ENCODE measurements at places on chromosomes 3 and 15.
A peak's percentile ranks its signal among the peaks of the same experiment; 100 is the strongest.

GRCh38 chr3:52614689-52615088 is 71.0 kb downstream of the PBRM1 start:
- no peak for DNase-seq

DNA sequence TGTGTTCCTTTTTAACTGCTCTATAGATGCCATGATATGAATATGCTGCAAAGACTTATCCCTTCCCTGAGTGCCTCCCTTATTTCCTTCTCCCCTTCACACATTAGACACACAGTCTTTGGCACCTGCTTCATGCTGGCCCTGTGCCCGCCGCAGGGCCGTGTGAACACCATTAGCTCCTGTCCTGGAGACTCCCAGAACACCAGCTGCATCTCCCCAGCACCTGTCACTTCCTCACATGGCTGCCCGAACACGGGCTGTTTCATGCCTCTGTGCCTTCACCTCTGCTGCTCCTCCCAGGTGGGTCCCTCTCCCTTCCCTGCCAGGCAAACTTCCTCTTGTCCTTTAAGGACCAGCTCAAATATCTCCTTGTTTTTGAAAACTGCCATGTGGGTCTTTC is 40.5 kb upstream of the SEC13 start:
- no peak for DNase-seq

- no peak for DNase-seq
Observed at GRCh38 chr15:78098131-78098755, 5.9 kb downstream of the SH2D7 start.

DNA sequence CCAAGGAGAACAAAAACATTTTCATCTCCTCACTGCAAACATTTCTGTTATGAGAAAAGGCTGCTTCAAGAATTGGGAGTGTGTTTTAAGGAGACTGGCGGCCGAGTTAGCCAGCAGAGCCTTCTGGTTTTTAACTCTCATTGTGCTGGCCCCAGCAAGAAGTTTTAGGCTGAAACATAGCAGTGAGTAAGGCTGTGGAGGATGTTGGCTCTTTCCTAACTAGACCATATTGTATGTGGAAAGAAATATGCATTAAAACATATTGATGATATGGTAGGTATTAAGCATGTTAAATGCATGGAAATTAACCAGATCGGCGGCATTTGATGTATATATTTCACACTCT is 90.7 kb downstream of the TIGIT start:
- no peak for DNase-seq

- peak; percentile 26 for DNase-seq
Observed at GRCh38 chr3:187368251-187369088, at the start of gene RTP4. RTP4 (plus strand) TSS chr3:187368385; CDS start chr3:187368442, 57 bp downstream.

DNA sequence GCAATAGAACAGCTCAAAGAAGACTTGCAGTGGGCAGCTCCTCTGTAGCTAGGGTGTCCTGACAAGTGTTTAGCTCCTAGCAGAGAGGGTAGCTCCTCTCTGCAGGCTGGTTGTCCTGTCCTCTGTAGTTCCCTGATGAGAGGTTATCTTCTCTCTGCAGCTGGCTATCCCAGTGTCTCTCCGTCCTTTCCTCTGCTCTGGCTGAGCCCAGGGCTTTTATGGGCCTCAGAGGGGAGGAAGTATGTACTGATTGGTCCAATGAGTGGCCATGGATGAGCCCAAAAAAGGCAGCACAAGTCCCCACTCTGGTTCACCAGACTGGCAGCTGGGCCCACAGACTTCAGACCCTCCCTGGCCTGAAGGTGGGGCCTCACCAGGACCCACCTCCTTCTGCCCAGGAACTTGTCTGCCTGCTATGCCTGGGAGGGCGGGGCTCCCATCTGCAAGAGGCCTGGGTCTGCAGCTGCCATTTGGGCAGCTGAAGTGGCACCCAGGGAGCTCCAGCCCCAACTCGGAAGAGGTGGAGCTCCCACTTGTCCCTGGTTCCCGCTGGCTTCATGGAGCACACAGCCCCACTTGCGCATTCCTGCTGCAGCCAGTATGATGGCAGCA is 27.2 kb upstream of the MEX3B start:
- no peak for DNase-seq

DNA sequence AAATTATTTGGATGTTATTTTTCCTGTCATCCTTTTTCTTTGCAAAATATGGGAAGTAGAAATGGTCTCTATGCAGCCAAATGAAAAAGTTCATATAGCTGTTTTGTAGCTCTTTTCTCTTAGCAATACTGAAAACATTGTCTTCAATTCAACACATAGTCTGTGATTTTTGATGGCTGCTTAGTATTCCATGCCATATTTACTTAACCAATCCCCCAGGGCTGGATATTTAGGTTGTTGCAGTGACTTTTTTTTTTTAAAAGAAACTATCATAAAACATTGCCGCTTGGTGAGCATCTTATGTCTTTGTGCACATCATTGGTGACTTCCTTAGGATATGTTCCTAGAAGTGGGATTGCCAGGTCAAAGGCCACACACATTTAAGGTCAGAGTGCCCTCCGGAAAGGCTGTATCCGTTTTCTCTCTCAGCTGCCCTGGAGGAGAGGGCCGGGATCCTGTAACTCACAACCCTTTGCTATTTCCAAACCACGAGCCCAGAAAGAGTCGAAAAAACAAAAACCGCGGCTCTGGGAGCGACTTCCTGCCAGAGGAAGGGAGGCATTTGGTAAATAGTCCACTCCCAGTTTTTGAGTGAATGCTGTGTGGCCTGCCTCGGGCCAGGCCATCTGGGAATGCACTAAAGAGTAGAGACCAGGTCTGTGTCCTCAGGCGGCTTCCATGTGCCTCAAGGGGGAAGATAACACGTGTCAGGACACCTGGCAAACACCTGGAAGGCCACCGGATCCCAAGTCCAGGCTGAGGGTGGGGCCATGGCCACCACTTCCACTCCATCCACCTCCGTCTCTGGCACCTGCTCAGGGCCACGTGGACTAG is 41.9 kb downstream of the SMAD6 start:
- DNase-seq = no peak

DNA sequence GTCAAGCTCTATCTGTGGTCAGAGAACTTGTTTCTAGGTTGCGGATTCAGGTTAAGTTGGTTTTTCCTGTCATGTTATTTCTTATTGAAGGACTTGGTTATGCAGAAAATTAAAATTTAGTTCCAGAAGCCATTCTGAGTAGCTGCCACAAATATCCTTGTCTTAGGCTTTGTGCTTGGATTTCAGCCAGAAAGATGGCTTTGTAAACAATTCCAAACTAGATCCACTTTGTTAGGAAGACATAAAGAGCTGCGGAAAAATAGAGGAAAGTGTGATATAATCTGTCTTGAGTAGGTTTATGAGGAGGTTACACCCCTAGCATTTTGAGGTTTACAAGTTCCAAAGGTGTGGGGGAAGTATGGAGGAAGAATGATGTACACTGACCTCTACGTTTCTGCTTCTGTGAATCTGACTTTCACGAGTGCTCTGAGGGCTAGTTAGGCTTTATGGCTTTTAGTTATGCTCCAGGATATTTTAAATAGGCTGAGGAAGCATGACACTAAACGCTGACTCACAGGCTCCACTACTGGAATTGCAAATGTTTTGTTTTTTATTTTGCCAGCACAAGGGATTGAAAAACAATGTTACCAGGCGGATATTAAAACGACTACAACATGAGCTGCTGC is 46.3 kb upstream of the UTS2B start:
- no peak for DNase-seq

GRCh38 chr3:21839592-21839991 is 88.6 kb upstream of the ZNF385D start:
- no peak for DNase-seq

- DNase-seq = no peak
Observed at GRCh38 chr3:161197855-161198850, 23.0 kb upstream of the NMD3 start.

GRCh38 chr15:91863621-91864255 is 10.2 kb downstream of the SLCO3A1 start:
- no peak for DNase-seq

GRCh38 chr15:73593304-73594074 is 39.7 kb downstream of the NPTN start:
- DNase-seq = no peak

- no peak for DNase-seq
Observed at GRCh38 chr15:47609693-47610092, 107.6 kb upstream of the SEMA6D start.

DNA sequence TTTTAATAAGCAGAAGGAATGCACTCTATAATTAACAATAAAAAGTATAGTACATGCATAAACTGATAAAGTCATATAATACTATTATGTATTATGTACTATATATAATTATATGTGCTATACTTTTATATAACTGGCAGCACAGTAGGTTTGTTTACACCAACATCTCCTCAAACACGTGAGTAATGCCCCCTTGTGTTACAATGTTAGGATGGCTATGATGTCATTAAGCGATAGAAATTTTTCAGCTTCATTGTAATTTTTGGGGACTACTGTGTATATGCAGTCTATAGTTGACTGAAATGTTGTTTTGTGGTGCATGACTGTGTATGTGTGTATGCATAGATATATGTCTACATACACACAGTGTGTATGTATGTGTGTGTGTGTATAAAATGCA is 100.6 kb downstream of the SLMAP start:
- no peak for DNase-seq

GRCh38 chr3:106381939-106382335 is 513.1 kb upstream of the CBLB start:
- DNase-seq = no peak

DNA sequence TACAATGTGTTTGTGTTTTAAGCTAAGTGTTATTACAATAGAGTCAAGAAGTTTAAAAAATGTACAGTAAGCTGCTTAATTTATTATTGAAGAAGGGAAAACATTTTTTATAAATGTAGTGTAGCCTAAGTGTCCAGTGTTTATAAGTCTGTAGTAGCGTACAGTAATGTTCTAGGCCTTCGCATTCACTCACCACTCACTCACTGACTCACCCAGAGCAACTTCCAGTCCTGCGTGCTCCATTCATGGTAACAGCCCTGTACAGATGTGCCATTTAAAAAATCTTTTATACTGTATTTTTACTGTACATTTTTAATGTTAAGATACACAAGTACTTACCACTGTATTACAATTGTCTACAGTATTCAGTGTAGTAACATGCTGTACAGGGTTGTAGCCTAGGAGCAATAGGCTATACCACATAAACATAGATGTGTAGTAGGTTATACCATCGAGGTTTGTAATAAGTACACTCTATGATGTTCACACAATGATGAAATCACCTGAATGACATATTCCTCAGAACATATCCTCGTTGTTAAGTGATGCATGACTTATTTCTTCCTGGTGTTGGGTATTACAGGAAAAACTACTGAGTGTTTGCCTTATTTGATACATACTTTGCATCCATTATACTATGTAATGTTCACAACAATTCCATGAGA is 156.6 kb upstream of the NUDT16 start:
- DNase-seq = no peak

DNA sequence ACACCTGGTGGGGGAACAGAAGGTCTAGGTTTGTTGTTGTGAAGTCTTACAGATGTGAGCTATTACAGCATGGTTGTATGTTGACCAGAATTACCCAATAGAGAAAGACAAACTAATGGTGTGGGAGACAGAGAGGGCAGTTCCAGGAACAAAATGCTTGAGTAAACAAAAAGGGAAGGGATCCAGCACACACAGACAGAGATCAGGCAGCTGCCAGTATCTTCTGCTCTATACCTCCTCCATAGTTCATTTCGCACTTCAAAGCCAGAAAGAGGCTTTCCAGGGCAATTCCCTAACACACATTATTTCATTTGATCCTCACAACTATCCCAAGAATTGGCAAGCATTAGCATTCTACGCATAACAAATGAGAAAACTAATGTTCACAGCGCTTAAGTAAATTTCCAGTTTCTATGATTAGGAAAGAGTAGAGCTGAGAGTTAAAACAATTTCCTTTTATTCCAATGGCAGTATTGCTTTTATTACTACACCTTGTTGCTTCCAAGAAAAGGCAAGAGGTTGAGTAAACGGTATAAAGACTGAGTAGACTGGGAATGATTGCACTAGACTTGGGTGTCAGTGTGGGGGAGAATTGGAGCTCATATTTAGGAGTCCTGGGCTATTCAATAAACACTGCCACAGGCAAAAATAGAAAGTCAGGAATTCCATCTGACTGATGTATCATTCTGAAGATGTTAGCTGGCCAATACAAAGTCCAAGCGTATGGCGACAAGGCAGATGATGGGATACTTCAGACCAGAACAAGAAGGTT is 39.7 kb upstream of the ZNF280D start:
- no peak for DNase-seq

DNA sequence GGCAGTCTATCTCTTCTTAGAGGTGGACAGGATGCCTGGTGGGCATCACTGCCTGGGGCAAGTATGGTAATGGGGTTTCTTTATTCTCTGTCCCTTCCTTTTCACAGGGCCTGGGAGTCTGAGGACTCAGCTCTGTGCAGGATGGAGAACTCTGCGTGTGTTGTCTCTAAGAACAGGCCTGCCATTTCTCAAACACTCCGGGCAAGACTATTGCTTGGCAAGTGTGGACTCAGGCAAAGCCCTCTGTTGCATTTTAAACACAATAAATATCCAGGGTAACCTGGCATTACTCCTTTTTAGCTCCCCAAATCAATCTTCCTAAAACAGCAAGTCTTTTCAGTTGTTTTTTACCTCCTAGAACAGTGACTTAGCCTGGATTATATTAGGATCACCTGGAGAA is 185.1 kb upstream of the ROPN1 start:
- no peak for DNase-seq

DNA sequence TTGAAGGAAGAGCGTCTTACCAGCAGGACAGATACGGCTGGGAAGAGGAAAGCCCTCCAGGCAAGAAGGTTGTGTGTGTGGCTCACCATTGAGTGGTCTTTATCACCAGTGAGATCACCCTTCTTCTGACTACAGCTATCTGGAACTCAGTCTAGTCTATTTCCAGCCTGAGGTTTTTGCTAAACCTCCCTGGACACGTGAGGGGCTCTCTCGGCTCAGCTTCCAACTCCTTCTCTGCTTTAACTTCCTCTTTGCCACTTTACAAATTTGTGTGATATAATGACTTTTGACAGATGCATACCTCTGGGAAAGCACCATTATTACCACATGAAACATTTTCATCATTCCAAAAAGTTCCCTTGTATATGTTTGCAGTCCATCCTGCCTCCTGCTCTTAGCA is 15.3 kb upstream of the ROPN1 start:
- DNase-seq = no peak

DNA sequence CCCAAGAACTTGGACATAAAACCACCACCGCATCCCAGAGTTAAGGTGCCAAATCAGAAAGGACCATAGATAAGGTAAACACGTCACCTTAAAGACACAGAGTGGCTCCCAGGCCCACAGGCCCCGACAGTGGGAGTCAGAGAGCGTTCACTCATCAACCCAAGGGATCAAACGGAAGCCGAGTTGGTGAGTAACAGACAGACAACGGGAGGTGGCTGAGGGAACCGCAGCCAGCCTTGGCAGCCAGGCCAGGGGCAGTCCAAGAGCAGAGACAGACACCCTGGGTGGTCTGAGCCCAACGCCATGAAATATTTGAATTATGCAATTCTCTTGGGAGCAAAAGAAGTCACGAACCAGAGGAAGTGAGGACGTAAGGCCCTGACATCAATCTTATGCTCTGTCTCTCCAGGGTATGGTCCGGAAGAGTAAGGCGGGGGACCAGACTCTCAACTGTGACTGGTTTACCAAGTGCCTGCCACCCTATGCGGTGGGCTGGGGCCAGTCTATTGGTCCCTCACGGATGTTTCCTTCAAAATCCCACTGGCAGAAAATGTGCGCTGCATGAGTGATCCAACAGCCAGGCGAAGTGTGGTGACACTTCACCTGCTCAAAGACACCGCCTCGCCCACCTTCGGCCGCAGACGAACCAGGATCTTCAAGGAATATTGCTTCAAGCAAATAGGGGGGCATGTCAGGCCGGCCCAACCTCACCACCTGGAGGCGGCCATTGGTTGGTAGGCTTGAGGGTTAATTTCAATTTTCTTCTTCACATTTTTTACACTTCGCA is 34.3 kb downstream of the TMEM44 start:
- no peak for DNase-seq

GRCh38 chr15:65376767-65377104 is 1.1 kb downstream of the IGDCC3 start:
- DNase-seq = no peak
